ENCODE measurements at places on chromosomes 2 and 18.

GRCh38 chr2:240169486-240170353, 29.3 kb upstream of the OTOS start:
- no peak overlapping the region for H3K4me3 ChIP-seq
- peaks cover 42% of the 10 kb centered on the region for H3K27me3 ChIP-seq
- no peak overlapping the region for H3K27ac ChIP-seq
- DNase-seq: no peak
- H3K36me3 ChIP-seq: no peaks in the 10 kb centered on the region

GRCh38 chr2:54975175-54975574, 75.1 kb downstream of the RTN4 start:
- H3K36me3 ChIP-seq: peaks cover 12% of the 10 kb centered on the region
- DNase-seq: no peak
- H3K27me3 ChIP-seq: peaks cover 56% of the 10 kb centered on the region
- no peak overlapping the region for H3K27ac ChIP-seq

DNA sequence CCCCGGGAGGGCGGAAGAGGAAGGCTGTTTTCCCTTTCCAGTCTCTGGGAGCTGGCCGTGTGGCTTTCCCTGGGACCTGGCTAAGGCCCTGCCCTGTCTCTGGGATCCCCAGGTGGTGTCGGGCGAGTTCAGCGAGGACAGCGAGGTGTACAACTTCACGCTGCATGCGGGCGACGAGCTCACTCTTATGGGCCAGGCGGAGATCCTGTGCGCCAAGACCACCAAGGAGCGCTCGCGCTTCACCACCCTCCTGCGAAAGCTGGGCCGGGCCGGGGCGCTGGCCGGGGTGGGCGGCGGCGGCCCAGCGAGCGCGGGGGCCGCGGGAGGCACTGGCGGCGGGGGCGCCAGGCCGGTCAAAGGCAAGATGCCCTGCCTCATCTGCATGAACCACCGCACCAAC, 11.2 kb downstream of the GAREM2 start:
- no peaks in the 10 kb centered on the region for H3K36me3 ChIP-seq
- DNase-seq: no peak
- peak overlapping the region; percentile 58 for H3K27ac ChIP-seq
- H3K4me1 ChIP-seq: peaks cover 27% of the 10 kb centered on the region

GRCh38 chr18:8841781-8842485, 136.6 kb downstream of the MTCL1 start:
- no peak for DNase-seq
- H3K4me3 ChIP-seq: no peak overlapping the region
- H3K27me3 ChIP-seq: no peaks in the 10 kb centered on the region

- no peaks in the 10 kb centered on the region for H3K4me1 ChIP-seq
- no peaks in the 10 kb centered on the region for H3K27me3 ChIP-seq
- no peak overlapping the region for H3K27ac ChIP-seq
- DNase-seq: no peak
- H3K36me3 ChIP-seq: no peaks in the 10 kb centered on the region
These were observed 307.6 kb downstream of the RIT2 start for GRCh38 chr18:42807887-42808286.
